Activated naive CD4-positive, alpha-beta T cell (primary cell): ENCODE measurements at places on chromosomes 1 and 21.

DNA sequence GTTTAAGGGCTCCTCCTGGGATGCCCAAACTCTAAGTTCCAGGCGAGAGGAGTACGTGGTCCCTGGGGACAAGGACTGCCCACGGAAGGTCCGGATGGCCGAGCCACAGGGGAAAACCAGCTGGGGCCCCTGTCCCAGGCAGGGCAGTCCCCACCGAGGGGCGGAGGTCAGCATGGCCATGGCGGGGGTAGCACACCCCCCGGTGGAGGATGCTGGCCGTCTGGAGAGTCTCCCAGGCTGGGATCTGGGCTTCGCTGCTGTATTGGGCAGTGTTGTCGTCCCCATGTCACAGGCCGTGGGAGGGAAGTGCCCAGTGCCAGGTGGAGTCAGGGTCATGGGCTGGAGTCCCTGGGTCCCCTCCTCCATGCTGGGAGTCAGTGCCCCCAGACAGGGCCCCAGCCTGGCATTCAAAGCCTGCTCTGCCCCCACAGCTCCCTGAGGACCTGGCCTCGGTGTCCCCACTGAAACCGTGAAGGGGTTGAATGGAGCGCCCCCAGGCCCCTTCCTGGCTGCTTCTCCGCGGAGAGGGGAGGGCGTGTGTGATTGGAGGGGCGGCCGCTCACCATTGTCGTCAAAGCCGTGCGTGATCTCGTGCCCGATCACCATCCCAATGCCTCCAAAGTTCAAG, 6.8 kb downstream of the PRXL2B start:
- DNase-seq: no peak

GRCh38 chr1:239706245-239706892, 320.0 kb downstream of the CHRM3 start:
- no peak for DNase-seq

- DNase-seq: no peak
Measured at GRCh38 chr21:41670056-41670805, 96.6 kb downstream of the RIPK4 start.

DNA sequence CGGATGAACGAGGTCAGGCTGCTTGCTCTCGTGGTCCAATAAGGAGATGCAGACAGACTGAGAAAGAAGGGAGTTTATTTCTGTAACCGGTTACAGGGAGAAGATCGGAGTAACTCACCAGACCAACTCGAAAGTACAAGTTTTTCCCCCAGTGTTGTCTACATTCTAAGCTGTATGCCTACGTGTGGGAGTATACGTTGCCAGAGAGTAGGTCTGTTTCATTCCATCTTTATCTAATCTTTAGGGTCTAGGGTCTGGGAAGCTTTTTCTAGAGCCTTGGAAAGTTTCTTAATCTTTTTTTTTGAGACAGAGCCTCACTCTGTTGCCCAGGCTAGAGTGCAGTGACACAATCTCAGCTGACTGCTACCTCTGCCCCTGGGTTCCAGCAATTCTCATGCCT, 4.7 kb upstream of the PADI1 start:
- DNase-seq: no peak

DNA sequence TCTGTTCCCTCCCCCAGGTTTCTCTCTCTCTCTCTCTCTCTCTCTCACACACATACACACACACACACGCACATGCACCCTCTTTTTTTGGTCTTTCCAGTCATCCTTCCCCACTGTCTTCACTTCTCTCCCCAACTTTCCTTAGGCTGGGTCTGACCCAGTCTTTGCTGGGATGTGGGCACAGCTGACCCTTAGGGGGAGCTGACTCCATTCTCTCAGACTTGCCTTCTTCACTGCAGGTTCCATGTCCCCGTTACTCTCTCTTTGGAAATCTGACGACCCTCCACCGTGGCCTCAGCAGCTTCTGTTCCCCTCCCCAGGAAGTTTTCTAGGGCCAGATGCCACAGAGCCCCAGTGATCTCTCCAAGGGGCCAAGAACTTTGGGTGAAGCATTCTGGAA, 2.1 kb downstream of the DISP3 start:
- no peak for DNase-seq

DNA sequence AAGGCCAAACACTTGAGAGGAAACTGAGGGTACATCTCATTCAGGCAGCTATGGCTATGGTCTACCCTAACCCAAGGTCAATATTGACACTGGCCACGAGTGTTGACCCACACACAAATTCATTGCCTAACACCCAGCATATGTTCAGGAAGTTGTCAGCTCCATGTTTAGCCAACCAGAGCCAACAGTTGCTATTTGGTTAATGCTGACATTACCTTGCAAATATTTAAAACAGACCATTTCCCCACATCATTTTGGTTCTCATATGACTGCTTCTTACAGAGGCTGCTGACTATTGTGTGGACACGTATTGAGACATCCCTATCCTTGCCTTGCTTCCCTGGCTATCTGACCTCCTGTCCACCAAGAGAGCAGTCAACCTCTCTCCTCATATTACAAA, 97.3 kb downstream of the LMX1A start:
- DNase-seq: no peak

- no peak for DNase-seq
Measured at GRCh38 chr1:239758756-239759155, 332.9 kb upstream of the FMN2 start.

GRCh38 chr1:21234779-21235178, 55.5 kb downstream of the ECE1 start:
- no peak for DNase-seq

- DNase-seq: no peak
Measured at GRCh38 chr1:38151399-38151798, 104.8 kb upstream of the POU3F1 start.

DNA sequence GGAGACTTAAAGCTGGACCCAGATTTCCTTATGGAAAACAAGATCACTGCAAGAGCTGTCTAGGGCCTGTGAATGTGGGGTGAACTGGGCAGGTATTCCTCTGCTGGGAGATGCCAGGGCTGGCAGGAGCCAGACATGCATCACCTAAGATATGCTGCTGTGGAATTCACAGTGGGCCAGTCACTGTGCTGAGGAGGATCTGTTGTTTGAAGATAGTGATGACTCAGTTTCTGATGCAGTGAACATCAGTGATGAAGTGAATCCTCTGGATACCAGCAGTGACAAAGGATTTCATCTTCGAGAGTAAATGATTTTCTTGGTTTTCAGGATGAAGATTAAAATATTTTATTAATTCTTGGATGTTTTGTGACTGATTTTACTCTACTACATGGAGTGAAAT, 29.9 kb upstream of the CAMSAP2 start:
- DNase-seq: no peak

DNA sequence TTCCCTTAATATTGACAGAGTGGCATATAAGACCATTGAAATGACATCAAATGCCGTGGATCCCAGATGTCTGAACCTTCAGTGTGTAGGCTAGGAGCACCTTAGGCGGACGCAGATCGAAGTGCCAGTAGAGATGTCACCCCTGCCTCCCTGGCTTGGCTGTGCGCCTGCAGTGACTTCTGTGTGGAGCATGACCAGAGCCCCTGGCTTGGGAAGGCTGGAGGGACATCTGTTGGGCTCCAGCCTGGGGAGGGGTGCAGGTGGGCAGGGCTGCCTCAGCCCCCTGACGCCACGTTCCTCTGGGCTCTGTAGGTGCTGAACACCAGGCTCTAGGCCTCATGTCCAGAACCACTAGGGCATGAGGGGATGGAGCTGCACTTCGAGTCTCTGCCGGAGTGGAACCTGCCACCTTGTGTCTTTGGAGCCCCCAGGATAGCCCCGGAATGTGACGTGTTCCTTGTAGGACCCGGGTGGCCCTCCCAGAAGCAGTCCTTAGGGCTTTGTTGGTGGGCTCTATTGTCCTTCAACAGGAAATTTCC, 103.8 kb downstream of the ADARB1 start:
- no peak for DNase-seq

DNA sequence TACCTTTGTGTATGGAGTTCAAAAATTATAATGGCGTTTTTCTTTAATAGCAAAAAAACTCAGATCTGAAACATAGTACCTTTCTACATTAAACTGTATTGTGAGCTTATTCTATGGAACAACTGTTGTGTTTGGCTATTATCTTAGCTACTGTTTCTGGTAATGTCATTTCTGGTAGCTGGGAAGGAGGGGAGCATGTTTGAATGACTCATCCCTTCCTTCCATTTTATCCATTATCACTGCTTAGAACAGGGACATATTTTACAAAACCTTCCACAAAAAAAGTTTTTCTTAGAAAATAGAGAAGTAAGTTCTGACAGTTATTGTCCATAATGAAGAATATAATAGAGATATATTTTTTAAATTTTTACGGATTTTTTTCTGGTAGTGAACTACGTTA, 128.3 kb downstream of the NRDC start:
- DNase-seq: no peak

DNA sequence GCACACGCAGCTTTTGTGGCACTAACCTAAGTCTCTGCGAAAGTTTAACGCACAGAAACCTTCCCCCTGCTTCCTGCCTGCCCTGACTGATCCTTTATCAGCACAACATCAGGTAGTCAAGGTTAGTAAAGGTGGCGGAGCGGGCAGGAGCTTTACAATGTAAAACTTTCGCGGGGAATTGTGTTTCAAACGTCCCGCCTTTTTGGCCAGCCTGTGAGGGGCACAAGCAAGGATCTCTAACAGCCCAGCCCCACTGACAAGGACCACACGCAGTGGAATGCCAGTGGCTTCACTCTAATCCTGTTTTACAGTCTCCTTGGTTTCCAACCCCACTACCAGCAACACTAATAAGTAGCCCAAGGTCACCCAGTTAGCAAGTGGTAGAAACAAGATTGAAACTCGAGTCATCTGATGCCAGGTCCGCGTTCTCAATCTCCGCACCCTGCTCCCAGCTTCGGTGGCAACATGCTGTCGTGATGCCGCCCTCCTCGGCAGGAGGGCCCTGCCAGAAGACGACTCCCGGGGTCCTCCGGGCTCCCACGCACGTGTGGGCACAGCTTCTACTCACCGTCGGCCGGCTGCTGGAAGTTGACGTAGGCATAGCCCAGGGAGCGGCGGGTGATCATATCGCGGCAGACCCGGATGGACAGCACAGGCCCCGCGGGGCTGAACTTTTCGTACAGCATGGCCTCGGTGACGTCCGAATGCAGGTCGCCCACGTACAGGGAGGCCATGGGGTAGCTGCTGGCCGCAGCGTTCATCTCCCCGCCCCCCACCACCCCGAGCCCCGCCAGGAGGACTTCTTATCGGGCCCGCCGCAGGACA, 1.2 kb downstream of the PABPC4 start:
- DNase-seq: no peak

GRCh38 chr1:93394514-93394913, 48.8 kb downstream of the DR1 start:
- no peak for DNase-seq

GRCh38 chr1:230204842-230205241, 137.8 kb downstream of the GALNT2 start:
- DNase-seq: no peak

GRCh38 chr1:212447478-212447877, 14.8 kb downstream of the NENF start:
- DNase-seq: no peak

DNA sequence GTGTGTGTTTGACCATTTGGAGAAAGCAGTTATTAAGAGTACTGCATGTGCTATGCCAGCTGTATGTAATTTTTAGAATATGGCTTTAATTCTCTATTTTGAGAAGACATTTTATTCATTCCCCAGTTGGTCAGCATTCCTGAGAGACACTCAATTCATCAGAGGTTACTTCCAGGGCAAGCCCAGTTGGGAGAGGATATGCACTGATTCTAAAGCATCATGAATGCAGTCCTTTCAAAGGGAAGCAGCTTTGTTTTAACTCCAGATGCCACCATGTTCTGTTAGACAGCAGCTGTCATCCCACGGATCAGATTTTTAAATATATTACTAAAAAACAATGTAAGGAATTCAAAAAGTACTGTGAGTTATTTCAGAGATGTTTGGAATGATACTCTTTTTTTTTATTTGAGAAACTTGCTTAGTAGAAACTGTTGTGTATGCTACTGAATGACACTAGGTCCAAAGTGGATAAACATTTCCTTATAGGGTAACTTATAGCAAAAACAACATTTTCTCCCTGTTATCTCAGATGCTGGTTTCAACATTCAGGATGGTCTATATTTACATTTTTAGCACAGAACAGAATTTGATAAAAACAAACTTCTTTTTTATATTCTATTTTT, 149.5 kb upstream of the B3GALT2 start:
- DNase-seq: no peak

GRCh38 chr1:170164103-170164763, 18.5 kb downstream of the NTMT2 start:
- DNase-seq: no peak

DNA sequence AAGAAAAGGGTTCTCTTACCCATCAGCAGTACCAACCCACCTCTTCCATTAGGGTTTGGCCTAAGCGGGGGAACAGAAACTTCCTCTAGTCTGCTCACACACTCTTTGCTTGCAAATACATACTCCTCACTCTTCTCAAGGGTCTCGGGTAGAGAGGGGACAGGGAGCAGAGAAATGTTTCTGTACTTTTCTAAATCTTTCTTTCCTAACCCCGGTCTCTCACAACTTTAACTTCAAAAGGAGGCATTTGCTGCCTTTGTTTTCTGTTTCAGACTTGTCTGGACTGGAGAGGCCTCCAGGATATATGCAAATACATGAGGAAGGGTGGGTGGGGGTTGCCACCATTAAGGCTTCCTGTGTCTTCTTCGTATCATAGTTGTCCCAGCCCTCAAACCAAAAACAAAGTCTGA, 10.5 kb upstream of the LAX1 start:
- DNase-seq: no peak

DNA sequence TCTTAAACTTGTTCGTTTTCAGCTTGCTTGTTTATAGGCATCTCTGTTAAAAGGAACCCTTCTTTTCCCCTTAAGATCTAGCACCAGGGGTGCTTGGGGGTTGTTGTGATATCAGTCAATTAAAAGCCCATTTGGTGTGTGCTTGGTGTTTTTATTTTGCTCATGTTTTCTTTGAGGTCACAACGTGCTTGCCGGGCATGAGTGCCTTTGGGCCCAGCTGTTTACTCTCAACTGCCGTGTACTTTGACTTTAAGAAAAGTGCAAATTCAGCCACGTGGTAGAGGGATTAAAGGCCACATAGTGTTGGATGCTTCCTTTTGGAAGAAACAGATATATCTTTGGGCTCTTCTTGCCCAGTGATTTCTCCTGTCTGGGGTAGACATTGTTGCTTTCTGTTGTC, 10.5 kb downstream of the ARID1A start:
- DNase-seq: no peak

GRCh38 chr1:55313903-55314302, 98.7 kb upstream of the USP24 start:
- DNase-seq: no peak

GRCh38 chr1:210185063-210185462, 47.5 kb upstream of the SERTAD4 start:
- DNase-seq: no peak

DNA sequence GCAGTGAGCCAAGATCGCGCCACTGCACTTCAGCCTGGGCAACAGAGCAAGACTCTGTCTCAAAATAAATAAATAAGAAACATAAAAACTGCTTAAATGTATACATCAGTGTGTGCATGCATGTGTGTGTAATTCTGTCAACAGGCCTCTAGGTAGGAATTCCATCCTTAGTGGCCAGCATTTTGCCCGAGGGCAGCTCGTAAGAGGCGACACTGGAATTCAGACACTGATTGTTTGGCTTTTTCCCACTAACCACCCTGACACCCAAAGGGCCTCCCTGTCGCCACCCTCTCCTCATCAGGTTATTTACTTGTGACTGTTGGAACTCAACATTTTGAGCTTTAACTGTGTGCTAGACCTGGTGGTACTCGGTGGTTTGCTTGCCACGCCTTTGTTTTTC, 64.0 kb upstream of the KIF1B start:
- no peak for DNase-seq

GRCh38 chr21:42145569-42146272, 73.2 kb upstream of the ABCG1 start:
- DNase-seq: peak; percentile 49
